NCI-H2081 treated with DMSO at 0.1 percent for 48 hours (cell line): ENCODE measurements at places on chromosomes 12 and 14.

GRCh38 chr14:32008602-32009193, 68.4 kb upstream of the ARHGAP5 start:
- DNase-seq, result no peak

DNA sequence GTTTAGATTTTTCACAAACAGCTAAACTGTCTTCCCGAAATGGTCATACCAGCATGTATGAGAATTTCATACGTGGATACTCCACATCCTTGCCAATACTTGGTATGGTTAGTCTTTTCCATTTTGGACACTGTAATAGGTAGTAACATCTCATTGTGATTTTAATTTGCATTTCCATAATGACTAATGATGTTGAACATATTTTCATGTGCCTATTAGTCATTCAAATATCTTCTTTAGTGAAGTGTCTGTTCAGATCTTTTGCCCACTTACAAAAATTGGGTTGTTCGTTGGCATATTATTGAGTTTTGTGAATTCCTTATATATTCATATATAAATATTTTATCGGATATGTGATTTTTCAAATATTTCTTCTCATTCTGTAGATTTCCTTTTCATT, 78.0 kb upstream of the GNG2 start:
- no peak for DNase-seq

GRCh38 chr12:96487634-96488033, 1.7 kb upstream of the CFAP54 start:
- no peak for DNase-seq

DNA sequence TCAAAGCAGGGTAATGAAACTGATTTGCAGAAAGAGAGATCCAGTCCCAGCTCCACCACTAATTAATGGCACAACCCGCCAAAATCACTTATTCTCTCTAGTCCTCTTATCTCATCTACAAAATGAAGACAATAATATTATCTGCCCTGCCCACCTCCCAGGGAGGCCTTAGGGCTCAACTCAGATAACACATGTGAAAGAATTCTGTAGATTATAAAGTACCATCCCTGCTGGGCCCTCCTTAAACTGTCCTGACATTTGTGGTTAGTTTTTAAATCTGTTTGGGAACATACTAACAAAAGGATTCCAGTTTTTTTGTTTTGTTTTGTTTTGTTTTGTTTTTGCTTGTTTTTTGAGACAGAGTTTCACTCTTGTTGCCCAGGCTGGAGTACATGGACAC, 7.3 kb downstream of the POMT2 start:
- no peak for DNase-seq

DNA sequence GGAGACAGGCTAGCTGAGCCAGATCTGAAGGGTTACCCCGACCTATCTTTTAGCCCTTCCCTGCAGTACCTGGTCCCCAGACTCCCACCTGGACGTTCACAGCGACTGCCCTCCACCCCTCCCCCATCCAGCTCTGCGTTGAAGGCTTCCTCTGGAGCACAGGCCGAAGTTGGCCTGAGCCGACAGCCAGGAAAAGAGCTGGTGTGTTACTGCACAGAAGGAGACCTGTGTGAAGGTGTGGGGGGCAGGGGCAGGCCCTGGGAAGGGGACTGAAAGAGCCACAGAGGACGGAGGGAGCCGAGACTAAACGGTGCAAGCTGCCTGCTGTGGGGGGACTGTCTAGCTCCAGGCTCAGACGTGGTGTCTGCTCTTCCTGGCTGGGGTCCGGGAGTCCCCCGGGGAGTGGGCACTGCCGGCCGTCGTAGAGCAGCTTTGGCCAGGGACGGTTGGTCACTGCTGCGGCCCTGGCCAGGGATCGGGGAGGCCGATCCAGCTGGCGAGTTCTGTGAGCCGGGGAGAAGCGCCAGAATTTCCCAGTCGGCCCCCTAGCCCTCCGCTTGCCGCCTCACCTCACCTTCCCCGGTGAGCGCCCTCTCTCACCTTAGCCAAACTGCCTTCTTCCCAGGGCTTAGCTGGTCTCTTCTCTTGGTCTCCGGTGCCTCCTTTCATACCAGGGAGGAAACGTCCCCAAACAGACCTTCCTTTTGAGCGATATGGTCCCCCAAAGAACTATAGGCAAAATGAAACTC, 899 bp upstream of the COL2A1 start:
- no peak for DNase-seq

DNA sequence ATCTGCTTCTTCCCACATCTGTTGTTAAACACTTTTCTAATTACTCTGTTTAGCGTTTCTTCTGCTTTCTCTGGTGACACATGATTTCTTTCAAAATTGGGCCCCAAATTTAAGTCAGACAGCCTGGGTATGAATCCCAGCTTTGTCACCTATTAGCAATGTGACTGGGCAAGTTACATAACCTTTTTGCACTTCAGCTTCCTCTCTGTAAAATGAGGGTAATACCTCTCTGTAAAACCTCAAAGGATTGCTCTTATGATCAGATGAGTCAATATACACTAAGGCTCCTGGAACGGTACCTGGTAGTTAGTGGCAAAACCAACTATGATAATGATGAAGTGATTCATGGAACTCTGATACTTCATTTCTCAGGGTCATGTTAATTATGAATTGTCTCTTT, 33.0 kb downstream of the E2F7 start:
- no peak for DNase-seq

DNA sequence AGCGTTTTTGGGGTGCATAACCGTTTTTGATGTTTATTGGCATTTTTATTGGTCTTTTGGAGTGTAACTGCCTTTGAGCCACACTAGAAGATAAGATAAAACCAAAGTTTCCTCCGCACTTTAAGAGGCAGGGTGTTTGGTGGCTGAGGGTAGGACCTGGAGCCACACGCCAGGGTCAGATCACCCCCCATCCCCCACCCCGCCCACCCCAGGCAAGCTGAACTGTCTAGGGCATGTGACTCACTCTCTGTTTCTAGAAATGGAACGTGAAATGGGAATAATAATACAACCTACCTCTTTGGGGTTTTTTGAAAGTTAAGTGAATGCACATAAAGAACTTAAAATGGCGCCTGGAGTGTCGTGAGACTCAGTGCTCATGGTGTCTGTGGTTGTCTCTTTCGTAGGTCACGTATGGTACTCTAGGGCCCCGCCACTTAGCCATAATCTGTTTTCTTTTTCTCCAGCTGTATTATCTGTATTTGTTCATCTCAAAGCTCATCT, 56.0 kb downstream of the PPP2R5C start:
- no peak for DNase-seq

GRCh38 chr12:102107970-102108369, 11.9 kb downstream of the NUP37 start:
- no peak for DNase-seq

GRCh38 chr12:6432991-6433390, 11.8 kb upstream of the CD27 start:
- no peak for DNase-seq

- DNase-seq, result no peak
These were observed 178.1 kb upstream of the HMGA2 start for GRCh38 chr12:65646127-65646643.

GRCh38 chr14:34060651-34060999, 109.8 kb upstream of the EGLN3 start:
- no peak for DNase-seq

- no peak for DNase-seq
These were observed 12.3 kb upstream of the FBXO21 start for GRCh38 chr12:117202556-117202955.

DNA sequence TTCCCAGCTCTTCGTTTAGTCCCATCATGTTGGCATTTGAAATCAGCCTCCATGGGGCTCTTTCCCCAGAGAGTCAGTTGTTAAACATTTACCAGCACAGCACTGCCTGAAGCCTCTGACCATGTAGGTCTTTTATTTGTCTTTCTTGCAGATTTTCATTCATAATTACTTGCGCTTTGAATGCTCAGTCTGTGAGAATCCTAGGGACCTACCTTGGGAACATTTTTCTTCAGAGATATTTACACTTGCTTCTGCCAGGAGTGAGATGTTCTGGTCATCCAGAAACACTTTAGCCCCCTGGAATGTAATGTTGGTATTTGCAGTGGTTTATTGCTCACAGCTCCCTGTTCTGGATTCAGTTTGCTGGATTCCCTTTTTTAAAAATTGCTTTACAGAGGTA, 41.7 kb downstream of the RPH3A start:
- no peak for DNase-seq

- DNase-seq, result no peak
These were observed 141.8 kb upstream of the G2E3 start for GRCh38 chr14:30417121-30417520.

DNA sequence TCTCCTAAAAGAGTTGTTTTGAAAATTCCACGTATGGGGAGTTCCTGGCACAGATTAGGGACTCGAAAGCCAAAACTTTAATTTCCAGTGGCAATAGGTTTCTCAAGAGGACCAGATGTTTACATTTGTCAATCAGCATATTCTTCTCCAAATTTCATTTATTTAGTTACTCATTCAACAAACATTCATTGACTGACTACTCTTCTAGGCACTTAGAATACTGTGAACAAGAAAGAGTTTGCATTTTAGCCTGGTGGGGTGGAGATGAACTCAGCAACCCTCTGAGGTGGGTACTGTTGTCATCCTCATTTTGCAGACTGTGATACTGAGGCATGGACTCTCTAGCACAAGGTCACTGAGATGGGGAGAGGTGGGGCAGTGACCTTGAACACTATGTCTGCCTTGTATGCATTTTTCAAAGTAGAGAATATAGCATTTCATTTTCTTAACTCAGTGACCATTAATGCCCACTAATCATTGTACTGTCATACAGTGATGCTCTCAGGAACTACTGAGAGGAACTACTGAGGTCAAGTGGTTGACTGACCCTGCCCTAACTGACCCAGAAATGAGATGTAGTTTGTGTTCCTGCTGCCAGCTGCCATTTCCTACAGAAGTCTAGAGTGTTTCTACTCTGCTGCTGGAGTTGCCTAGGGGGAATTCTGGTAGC, 2.2 kb downstream of the L3HYPDH start:
- no peak for DNase-seq

- DNase-seq, result no peak
These were observed 2.4 kb upstream of the KRT7 start for GRCh38 chr12:52230364-52231281.

GRCh38 chr12:57834086-57834876, 12.2 kb downstream of the CTDSP2 start:
- DNase-seq, result no peak

DNA sequence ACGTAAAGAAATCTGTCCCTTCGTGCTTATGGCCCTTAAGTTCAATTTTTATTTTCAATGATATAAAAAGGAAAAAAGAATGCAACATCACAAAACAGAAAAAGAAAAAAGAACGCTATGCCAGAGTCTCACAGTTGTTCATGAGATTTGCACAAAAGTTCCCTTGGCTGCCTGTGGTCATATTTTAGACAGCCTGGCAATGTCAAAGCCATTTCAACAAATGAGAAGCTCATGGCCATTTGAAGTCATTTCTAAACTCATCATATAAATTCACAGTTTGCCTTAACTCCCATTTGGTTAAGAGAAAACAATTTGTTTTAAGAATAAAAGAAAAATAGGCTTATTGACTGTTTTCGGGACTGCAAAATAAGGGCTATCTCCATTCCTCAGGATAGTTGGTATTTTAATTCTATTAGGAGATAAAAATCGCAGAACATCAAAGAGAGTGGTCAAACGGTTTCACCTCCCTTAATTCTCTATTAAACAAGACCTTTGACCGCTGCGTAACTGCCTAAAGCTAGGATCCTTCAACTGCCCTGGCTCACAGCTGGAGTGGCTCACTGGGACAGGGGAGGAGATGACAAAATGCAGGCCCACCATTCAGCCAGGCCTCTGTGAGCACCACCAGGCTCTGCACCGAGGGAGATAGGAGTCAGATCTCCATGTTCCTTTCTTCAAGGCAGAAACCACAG, 119.2 kb upstream of the DAAM1 start:
- no peak for DNase-seq

GRCh38 chr14:35821564-35822411, 4.3 kb upstream of the BRMS1L start:
- no peak for DNase-seq

DNA sequence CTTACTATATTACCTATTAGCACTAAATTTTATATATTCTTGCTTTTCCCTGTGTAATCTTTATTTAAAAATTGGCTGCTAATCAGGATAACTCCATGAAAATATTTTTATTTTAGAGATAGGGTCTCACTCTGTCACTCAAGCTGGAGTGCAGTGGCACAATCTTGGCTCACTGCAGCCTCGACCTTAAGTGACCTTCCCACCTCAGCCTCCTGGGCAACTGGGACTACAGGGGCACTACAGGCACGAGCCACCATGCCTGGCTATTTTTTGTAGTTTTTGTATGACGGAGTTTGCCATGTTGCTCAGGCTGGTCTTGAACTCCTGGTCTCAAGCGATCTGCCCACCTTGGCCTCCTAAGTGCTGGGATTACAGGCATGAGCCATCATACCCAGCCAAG, 32.4 kb upstream of the VCPKMT start:
- DNase-seq, result no peak

DNA sequence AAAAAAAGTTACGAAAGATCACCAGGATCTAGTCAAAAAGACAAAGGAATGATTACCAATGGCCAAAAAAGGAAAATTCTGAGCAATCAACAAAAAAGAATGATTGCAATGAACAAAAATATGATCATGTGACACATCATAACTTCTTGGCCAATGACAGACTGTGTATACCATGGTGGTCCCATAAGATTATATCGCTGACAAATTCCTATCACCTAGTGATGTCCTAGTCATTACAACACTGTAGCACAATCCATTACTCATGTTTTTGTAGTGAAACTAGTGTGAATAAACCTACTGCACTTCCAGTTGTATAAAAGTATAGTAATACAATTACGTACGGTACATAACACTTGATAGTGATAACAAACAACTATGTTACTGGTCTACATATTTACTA, 12.3 kb downstream of the SEL1L start:
- no peak for DNase-seq

GRCh38 chr12:70719071-70719470, 81.8 kb upstream of the PTPRB start:
- no peak for DNase-seq

DNA sequence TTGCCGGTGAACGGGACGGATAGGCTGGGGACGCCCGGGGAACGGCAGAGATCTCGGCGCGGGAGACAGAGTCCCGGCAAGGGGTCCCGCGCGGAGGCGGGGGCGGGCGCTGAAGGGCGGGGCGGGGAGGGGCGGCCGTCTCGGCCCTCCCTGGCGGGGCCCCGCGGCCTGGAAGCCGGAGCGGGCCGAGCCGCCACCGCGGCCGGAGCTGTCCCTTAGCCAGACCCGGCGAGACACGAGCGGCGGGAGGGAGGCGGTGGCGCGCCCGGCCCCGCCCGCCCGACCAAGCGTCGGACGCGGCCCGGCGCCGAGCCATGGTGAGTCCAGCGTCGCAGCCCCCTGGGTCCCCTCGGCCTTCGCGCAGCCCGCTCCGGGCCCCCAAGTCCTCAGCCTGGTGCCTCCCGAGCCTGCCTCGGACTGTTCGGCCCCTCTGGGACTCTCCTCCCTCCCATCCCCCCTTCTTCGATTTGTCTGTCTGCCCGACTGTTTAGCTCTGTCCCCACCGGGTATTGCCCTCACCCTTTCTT, at the start of gene ARHGEF40:
ARHGEF40 (plus strand) TSS at position 222 of the 527 bp plus-strand sequence; CDS start at position 315, 93 bp downstream.
- no peak for DNase-seq

DNA sequence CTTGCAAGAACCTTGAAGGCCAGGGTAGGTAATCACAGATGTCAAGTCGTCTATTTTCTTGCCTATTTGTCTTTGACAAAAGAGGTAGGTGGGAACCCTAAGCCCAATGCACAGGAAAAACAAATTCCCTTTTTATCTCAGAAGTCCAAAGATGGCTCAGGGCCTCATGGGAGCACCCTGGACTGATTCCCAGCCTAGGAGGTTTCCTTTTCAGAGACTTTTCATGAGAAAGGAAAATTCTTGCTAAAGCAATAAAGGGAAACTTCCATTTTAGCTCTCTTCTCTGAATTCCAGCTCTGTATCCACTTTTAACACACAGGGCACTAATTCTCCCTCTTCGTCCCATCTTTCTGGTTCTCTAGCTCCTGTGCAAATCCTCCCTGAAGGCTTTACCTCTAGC, 1.2 kb downstream of the ZNF641 start:
- no peak for DNase-seq
